Activated T-cell treated with anti-CD3 and anti-CD28 coated beads for 4 hours (primary cell): ENCODE measurements at places on chromosomes 4 and X.
A peak's percentile ranks its signal among the peaks of the same experiment; 100 is the strongest.

DNA sequence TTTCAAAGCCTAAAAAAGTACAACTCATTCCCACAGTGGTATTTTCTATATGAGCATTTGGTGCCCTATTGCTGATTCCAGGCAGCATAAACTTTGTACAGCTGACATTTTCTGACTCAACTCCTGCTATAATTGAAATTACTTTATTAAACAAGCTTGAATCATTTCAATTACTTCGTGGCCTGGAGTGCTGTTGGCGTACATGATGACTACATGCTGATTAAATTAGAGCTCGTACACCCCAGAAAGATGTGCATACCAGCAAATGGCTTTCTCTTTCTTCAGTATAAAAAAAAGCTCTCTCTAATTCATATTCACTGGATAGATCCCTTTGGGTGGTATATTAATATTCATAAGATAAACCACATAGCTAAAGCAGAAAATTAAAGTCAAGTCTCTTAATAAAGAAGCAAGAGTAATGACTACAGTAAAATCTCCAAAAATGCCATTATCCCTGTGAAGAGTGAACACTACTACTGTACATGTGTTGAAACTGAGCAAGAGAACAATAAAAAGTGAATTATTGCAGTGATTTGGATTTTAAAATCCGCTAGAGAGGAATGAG is 245.0 kb upstream of the IGFBP7 start:
- DNase-seq: no peak

- peak; percentile 36 for DNase-seq
These were observed 361.1 kb downstream of the MID1IP1 start for GRCh38 chrX:39162322-39162735.

DNA sequence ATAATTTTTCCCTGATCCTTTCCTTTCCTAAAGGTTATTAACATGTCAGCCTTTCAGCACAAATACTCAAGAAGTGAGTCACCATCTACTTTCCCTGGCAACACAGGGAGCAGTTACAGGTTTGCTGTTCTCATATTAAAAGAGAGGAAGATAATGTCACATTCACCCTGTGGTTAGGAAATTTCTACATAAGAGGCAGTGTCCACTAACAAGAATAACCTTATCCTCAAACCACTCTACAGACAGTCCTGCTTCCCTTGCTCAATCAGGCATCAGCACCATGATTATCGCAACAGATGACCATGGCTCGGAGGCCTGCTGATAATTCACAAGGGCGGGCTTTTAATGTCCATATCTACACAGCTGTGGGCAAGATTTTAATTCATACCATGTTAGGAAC is 30.9 kb downstream of the RNF150 start:
- no peak for DNase-seq

GRCh38 chr4:180434131-180434895 is 1808.9 kb upstream of the TENM3 start:
- no peak for DNase-seq

GRCh38 chr4:2535376-2536192 is 863 bp upstream of the FAM193A start:
- peak; percentile 33 for DNase-seq

DNA sequence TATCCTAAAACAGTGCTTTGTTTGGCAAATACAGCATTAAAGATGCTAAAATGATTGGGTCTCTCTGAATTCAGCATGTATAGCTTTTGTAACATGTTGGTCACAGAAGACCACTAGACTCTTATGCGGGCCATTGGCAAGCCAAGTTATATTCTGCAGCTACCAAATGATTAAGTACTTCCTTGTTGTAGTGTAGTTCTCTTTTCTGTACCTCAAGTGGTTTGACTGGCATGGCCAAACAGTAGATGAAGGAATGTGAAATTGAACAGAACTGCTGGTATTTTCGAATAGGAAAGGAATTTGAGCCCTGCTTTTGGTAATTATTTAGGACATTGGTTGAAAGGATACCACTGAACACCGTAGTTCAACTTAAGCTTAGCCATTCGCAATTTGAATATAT is 193.9 kb upstream of the GPC4 start:
- DNase-seq: no peak

GRCh38 chr4:85370400-85371032 is 104.4 kb upstream of the ARHGAP24 start:
- DNase-seq: no peak

- no peak for DNase-seq
These were observed 40.8 kb downstream of the RAPGEF2 start for GRCh38 chr4:159143687-159144086.

GRCh38 chrX:13520351-13520750 is 49.0 kb upstream of the EGFL6 start:
- no peak for DNase-seq

- no peak for DNase-seq
These were observed 46.1 kb downstream of the BMX start for GRCh38 chrX:15546745-15547144.

DNA sequence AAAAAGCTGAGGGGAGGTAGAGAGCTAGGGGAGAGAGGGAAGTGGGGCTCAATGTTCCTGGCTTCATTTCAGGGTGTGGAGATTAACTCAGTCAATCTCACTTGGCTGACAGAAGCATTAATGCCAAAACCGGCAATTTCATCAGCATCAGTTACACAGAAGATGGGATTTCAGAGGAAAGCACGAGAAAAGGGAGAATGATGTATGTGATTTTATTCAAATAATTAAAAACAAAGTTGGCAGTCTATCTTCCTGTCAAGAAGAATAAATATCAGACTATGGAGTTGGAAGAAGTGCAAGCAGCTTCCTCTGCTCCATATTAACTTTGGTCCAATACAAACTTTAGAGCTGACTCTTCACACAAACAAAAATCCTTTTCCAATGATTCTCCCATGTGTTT is 29.6 kb upstream of the HCCS start:
- DNase-seq: no peak

DNA sequence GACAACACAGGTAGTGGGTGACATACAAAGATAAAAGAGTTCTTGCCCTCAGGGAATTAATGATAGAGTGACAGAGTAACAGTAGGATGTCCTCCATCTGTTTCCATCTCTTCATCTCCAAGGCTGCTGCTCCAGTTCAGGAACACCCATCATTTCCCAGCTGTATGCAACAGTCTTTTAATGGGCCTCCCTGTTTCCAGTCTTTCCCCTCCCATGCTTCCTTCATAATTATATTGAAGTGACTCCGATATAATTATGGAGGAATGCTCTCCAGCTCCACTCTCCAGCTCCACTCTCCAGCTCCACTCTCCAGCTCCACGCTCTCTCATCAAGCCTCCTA is 65.3 kb upstream of the MSN start:
- DNase-seq: no peak

GRCh38 chr4:97942137-97942536 is 201.1 kb downstream of the STPG2 start:
- no peak for DNase-seq

DNA sequence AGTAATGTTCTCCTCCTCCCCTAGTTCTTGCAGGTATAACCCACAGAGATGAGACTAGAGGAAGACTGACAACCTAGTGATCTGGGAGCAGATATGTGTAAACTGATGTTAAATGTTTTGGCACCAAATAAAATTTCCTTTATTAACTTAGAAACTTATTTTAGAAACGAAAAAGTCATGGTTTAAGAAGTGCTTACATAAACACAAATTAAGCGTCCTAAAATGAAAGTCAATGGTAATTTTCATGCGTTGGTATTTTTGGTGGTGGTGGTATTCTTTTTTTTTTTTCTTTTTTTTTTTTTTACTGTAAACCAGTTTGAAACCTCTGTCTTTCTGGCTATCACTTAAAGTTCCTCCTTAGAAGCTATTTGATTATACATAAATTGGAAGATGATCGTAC is 1438.1 kb upstream of the TENM3 start:
- no peak for DNase-seq

DNA sequence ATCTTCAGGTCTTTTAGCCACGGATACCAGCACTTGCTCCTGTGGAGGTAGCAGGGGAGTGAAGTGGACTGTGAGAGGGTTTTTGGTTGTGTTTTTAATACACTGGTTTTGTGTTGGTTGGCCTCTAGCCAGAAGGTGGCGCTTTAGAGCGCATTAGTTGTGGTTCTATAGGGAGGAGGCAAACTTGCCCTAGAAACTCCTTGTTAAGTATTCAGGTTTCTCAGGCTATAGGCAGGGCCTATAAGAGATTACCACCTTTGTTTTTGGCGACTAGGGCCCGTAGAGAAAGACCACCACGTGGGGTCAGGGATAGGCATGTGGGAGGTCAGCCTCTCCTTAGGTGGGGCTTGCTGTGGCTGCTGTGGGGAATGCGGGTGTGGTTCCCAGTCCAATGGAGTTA is 221.6 kb upstream of the SPANXN4 start:
- no peak for DNase-seq

- no peak for DNase-seq
These were observed 229.4 kb upstream of the PSAPL1 start for GRCh38 chr4:7664106-7664505.

DNA sequence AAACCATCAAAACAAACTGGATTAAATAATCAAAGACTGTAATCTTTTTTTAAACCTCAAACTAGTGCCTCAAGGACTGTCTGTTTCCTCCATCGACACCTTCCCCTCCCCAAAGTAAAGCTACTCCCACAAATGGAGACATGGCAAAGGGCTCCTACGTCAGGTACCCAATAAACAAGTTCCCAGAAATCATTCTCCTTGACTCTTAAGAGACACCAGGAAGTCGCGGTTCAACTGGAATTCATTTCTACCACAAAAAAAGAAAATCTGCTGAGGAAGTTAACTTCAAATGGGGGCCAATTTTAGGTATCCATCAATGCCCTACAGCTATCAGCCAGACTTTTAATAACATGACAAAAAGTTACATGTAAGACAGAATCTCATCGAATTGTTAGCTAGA is 2.5 kb downstream of the RPS4X start:
- no peak for DNase-seq

DNA sequence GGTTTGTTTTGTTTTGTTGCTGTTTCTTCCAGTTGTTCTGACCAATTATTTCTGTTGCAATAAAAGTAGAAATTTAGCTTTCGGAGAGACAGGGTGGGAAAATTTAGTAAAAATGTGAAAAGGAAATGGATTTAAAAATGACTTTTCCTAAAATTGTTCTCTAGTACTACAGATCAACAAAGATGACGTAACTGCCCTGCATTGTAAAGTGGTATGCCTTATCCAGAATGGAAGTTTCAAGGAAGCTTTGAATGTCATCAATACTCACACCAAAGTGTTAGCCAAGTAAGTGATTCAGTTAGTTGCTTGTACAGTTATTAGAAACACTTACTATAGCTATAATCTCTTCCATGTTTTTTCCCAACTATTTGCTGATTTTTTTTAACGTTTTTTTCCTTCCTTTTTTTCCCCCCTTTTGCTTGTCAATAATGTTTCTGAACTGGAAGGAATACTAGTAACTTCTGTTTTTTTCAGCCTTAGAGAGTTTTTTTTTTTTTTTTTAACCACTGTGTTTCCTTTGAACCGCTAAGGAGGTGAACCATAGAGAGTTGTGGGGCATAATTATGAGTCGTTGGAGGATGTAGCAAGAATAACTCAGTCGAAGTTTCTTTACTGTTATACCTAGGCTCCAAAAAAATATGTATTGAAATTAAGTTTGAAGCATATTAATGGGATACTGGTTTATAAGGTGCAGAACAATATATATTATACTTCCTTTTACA is 2.2 kb downstream of the SRP72 start:
- DNase-seq: no peak

DNA sequence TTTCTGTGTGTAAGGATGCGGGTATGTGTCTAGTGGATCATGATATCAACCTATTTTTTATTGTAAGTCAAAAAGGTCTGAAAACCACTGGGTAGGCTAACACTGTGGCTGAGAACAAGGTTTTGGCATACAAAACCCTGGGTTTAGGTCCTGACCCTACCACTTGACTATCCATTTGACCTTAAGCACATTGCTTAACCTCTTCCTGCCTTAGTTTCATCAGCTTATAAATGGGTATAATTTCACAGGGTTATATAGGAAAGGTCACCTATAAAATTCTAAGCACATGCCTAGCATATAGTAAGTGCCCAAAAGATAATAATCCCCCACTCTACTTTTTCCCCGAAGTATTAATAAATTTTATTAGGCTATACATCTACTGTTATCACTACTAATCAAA is 263.0 kb downstream of the UNC5C start:
- DNase-seq: no peak

DNA sequence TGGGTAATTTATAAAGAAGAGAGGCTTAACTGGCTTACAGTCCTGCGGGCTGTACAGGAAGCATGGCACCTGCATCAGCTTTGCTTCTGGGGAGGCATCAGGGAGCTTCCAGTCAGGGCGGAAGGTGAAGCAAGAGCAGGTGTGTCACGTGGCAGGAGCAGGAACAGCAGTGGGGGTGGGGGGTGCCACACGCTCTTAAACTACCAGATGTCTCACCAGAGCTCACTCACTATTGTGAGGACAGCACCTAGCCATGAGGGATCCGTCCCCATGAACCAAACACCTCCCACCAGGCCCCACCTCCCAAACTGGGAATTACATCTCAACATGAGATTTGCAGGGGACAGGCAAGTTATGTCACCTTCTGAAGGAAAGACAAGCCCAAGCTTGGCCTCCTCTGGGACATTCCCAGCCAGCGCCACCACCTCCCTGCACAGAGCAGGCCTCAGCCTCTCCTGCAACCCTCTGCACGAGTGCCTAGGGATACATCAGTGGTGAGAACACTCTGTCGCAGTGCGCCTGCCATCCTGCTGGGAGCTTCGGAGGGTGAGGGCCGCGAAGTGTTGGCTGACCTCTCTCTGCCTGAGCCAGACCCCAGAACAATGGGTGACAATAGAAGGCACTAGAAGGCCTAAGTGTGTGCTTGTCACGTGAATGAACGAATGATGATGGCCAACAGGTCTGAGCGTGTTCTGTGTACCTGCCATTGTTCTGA is 244.3 kb downstream of the EVC2 start:
- no peak for DNase-seq

DNA sequence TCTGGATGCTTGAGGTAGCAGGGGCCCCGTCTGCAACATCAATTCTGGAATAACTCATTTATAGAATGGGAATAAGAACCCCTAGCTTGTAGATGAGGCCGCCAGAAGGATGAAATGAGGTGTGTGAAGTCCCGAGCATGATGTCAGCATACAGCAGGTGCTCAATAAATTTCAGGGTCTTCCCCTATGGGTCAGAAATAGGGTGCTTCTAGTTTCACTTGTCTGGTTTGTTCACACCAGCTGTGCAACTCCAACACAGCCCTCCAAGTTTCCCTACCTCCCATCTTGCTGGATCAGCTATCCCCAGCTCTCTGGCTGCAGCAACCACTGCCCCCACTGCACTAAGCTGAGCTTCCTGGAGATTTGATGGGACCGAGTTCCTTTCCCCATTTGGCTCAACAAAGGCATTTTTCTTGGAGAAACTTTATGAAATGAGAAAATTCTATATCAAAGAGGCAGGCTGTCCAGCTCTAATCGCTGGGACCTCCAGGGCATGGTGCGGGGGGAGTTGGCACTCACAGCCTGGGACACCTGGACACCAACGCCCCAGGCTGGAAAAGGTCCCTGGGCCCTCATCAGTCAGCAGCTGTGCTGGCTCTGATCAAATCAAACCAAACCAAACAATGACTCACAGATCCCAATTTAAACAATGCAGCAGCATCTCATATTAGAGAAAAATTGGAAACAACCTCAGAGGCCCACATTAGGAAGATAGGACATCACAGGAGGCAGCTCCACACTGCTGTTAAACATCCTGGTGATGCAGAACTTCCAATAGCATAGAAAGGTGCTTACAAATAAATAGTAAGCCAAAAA is 13.3 kb downstream of the SLC2A9 start:
- DNase-seq: no peak
